NCI-H187 (cell line): ENCODE measurements at places on chromosomes 2 and 18.
A peak's percentile ranks its signal among the peaks of the same experiment; 100 is the strongest.

- DNase-seq, result no peak
Measured at GRCh38 chr2:109256921-109257320, 127.9 kb downstream of the SH3RF3 start.

GRCh38 chr2:51706220-51706619 lies 674.3 kb upstream of the NRXN1 start:
- DNase-seq, result peak; percentile 46

DNA sequence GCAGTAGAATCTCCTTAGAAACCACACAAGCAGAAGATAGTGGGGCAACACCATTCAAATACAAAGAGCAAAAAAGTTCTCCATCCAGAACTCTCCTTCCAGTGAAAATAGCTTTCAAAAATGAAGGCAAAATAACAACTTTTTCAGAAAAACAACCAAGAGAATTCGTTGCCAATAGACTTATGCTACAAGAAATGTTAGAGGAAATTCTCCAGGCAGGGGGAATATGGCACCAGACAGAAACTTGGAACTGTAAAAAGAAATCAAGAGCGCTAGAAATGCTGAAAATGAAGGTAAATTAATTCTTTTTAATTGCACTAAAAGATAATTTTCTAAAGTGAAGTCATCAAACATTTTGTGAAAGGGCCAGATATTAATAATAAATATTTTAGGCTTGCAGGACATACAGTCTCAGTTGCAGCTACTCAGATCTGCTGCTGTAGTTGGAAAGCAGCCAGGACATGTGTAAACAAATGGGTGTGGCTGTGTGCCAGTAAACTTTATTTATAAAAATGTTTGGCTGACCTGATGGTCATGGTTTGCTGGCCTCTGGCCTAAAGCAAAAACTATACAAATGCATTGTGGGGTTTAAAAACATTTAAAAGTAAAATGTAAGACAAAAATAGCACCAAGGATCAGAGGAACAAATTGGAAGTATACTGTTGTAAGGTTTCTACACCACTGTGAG lies 73.7 kb upstream of the TGFA start:
- no peak for DNase-seq

GRCh38 chr2:105396254-105397024 lies 2.4 kb downstream of the FHL2 start:
- no peak for DNase-seq

DNA sequence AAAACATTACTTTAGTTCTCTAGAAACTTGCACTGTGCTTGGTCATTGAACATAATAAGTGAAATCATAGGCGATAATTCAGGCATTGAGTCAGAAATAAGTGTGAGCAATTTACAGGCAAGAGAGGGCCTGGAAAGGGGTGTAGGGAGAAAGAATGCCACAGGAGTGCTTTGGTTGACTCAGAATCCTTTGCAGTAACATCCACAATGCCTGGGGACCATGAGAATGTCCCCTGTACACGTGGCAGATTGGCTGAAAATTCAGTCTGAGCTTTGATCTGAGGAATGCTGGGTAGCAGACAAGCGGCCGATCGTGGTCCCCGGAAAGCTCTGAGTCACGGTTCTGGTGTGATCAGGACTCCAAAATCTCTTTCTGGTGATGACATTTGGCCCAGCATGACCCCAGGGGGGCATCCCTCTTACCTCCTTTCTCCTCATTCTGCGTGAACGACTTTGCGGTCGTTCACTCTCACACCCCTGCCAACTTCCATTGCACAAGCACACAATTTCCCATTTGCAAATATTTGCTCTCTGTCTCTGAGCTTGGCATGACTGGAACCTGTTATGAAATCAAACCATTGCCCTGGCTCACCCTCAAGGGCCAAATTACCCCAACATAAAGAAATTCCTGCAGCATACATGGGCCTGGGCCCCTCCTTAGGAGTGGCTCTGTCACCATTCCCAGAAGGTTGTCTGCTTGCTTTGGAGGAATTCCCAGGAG lies 305.0 kb upstream of the EPAS1 start:
- no peak for DNase-seq

- no peak for DNase-seq
Measured at GRCh38 chr2:234705108-234705507, 208.2 kb upstream of the ARL4C start.

GRCh38 chr18:26864658-26865057 lies 849 bp downstream of the AQP4 start:
- no peak for DNase-seq

GRCh38 chr18:76351961-76352581 lies 143.0 kb downstream of the ZNF516 start:
- no peak for DNase-seq

DNA sequence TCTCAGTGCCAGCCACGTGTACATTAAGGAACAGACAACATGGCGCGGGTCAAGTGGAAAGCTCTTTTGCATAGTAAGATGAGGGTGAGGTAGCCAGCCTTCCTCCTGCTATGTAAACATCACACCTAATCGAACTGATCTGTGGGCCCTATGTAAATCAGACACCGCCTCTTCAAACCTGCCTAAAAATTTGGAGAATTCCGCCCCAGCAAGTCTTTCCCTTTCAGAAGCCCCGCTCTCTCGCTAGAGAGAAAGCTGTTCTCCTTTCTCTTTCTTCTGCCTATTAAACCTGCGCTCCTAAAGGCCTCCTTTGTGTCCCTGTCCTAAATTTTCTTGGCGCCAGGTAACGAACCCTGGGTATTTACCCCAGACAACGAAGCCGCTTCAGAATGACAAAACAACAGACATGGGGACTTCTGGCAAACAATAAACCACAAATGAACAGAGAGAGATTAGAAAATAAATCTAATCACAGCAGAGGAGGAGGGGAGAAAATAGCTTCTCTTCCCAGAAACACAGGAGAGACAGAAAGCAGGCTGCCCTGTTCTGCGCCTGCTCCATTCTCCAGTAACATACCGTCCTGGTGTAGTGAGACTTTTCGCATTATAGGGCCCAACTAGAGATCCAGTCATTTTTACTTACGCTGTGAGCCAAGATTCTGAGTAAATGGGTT lies 31.9 kb upstream of the CYP1B1 start:
- no peak for DNase-seq

DNA sequence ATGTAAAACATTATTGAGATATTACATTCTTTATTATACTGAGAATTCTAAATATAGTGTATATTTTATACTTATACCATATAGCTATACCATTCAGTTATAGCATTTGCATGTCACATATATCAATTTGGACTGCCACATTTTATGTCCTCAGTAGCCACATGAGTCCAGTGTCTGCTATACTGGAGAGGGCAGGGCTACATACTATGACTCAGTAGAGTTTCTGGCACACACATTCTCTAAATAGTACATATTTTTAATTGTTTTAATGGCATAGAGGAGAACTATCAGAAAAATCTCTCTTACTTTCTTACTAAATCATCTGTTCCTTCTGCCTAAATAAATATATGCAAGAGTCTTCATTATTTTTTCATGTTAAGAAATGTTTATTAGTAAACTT lies 55.4 kb upstream of the COL5A2 start:
- DNase-seq, result no peak
